GM23248 (cell line): ENCODE measurements at places on chromosomes 4 and X. TPM values are rescaled to one million over a fixed set of nuclear protein-coding genes. Genes with fewer than 3 reads are reported as not detected.

The GRIA3 gene
- total RNA-seq: 36.0 TPM in 2 replicates

The NDNF gene
- 1.9 and 3.4 TPM in 2 replicates for total RNA-seq

The SLC10A3 gene
- 48.3 and 61.0 TPM in 2 replicates for total RNA-seq

The ARX gene
- total RNA-seq: not detected in 2 replicates

The RPL34 gene
- 588 and 647 TPM in 2 replicates for total RNA-seq

The TKTL2 gene
- total RNA-seq: not detected in 2 replicates

The SPANXA2 gene
- not detected in 2 replicates for total RNA-seq

The FDCSP gene
- total RNA-seq: not detected in 2 replicates

DNA sequence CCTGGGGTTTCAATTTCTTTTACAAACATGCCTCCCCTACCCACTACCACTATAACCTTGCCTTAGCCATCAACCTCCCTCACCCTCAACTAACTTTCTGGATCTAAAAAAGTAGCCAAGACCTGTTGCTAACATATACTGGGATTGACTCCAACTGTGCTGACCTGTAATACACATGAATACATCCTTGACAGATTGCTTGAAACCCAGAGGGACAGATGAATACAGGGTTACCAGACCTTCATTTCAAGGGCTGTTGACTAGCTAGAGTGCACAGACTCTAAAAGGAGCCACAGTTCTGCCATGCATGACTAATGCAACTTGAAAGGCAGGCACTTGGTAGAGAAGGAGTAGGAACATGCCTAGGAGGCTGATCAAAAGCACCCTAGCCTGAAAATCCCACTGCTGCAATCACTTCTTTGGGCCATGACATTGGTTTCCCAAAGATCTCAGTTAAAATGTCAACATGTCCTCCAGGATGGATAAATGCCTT is 121.0 kb downstream of the PCDH19 start:
- DNase-seq: no peak

- no peak for DNase-seq
Observed at GRCh38 chr4:118395057-118395644, 42.3 kb upstream of the PRSS12 start.

- no peak for DNase-seq
Observed at GRCh38 chrX:25016938-25017598, 1.3 kb upstream of the ARX start.

- no peak for DNase-seq
Observed at GRCh38 chr4:65600656-65601055, 69.6 kb downstream of the EPHA5 start.

DNA sequence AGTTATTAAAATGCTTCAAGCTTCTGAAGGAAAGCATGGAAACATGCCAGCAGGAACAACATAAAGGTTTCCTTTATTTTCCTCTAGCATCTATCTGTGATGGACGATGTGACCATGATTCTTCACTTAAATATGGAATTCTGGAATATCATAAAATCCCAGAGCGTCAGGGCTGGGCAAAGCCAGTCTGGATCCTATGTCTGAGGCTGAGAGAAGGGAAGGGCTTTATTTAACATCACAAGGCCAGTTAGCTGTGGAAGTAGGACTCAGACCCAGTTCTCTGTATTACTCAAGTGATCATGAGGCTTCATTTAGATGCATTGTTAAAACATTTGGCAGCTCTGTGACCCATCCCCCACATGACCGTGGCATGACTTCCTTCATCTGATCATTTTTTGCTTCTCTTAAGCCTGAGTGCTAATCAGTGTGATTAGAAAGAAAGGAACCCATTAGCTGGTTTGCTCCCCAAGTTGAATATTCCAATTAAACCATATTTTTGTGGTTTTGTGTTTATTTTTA is 40.9 kb upstream of the EOLA2 start:
- DNase-seq: no peak

DNA sequence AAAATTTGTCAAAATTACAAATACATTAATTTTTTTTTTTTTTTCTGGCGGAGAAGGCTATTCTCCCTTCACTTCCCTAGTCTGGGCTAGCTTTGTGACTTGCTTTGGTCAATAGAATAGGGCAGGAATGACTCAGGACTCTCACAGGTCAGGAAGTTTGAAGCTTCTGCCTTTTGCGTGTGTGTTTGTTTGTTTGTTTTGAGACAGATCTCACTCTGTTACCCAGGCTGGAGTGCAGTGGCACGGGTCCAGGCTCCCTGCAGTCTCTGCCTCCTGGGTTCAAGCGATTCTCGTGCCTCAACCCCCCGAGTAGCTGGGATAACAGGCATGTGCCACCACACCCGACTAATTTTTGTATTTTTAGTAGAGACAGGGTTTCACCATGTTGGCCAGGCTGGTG is 55.9 kb upstream of the USP9X start:
- DNase-seq: no peak
